Smooth muscle cell of bladder (primary cell): ENCODE measurements at places on chromosomes 13 and 19. TPM values are rescaled to one million over a fixed set of nuclear protein-coding genes. Genes with fewer than 3 reads are reported as not detected.

PCDH20 gene
- 0.18 TPM in 1 of 2 replicates, not detected in the other for total RNA-seq

PRTN3 gene
- not detected in 2 replicates for total RNA-seq

MCEMP1 gene
- not detected in 2 replicates for total RNA-seq

ZNF415 gene
- 11.3 and 13.7 TPM in 2 replicates for total RNA-seq

KLK2 gene
- total RNA-seq, result not detected in 2 replicates

CCDC169 gene
- 2.3 and 4.3 TPM in 2 replicates for total RNA-seq

PCDH9 gene
- total RNA-seq, result 3.5 and 3.6 TPM in 2 replicates

MED29 gene
- 12.1 and 12.5 TPM in 2 replicates for total RNA-seq

CABP5 gene
- total RNA-seq, result not detected in 2 replicates

OR7C1 gene
- not detected in 2 replicates for total RNA-seq

KLK14 gene
- not detected in 2 replicates for total RNA-seq

ZSCAN4 gene
- not detected in 2 replicates for total RNA-seq
